ENCODE measurements at places on chromosomes 11 and 22. TPM values are rescaled to one million over a fixed set of nuclear protein-coding genes. Genes with fewer than 3 reads are reported as not detected.

- no peak for DNase-seq
Observed at GRCh38 chr11:66268952-66269905, 790 bp downstream of the RAB1B start.

Gene FAM76B
- total RNA-seq, result 49.7 TPM

DNA sequence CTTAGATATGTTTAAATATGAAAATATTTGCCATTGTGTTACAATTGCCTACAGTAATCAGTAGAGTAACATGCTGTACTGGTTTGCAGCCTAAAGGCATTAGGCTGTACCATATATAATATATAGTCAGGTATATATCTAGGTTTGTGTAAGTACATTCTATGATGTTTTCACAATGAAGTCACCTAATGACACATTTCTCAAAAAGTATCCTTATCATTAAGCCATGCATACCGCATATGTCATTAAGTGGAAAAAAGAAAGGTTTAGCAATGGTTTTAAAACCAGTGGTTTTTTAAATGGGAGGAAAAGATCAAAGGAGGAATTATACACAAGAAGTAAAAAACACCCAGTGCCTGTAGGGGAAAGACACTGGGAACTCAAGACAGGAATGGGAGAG lies 122.7 kb downstream of the RBFOX2 start:
- no peak for DNase-seq

DNA sequence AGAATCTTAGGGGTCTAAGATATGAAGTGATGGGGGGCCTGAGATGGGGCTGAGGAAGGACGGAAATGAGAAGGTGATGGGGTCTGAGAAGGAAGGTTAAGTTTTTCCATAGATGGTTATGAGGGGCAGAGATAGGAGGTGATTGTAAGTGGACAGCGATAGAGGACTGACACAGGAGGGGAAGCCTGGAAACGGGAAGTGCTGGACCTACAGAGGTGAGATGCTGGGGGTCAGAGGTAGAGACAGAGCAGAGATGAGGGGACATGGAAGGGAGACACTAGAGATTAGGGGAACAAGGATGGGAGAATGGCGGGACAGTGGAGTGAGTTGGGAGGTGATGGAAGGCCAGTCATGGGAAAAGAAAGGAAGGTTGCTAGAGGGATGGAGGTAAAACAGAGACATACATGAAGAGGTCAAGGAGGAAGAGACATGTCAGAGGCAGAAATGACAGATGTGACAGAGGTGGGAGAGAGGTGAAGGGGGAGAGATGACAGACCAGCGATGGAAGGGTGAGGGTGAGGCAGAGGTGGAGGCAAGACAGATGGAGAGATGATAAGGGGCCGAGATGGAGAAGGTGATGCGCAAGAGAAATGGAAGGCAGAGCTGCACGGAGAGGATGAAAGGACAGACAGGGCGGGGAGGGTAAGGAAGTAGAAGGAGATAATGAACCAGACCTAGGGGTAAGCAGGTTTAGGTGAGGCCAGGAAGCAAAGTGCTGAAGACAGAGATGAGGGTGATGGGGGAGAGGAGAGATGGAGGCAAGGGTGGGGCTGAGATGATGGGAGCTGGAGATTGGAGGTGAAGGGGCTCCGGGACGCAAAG lies 50.8 kb downstream of the SLC22A12 start:
- no peak for DNase-seq

Gene MAP6
- 0.23 TPM for total RNA-seq

DNA sequence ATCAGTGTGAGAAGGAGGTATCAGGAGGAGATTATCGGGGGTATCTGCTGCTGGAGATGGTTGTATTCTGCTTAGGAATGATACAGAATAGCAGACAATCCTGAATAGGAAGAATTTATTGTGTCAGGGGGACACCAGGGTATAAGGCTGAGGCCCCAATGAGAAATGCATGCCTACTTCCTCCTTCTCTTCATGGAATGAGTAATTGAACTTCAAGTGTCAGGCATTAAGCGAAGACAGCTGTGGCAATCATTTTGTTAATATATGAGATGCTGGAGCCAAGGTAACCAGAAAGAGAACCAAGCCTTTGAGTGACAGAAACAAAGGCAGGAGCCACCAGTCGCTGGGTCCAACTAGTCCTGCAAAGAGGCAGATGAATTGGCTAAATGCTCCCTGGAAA lies 49.1 kb downstream of the KIRREL3 start:
- no peak for DNase-seq

Gene SAA2
- total RNA-seq, result not detected

Gene TRIM49
- not detected for total RNA-seq

Gene SHISAL1
- total RNA-seq, result not detected

GRCh38 chr22:21657360-21658032 lies 8.3 kb upstream of the PPIL2 start:
- DNase-seq, result peak; percentile 80

DNA sequence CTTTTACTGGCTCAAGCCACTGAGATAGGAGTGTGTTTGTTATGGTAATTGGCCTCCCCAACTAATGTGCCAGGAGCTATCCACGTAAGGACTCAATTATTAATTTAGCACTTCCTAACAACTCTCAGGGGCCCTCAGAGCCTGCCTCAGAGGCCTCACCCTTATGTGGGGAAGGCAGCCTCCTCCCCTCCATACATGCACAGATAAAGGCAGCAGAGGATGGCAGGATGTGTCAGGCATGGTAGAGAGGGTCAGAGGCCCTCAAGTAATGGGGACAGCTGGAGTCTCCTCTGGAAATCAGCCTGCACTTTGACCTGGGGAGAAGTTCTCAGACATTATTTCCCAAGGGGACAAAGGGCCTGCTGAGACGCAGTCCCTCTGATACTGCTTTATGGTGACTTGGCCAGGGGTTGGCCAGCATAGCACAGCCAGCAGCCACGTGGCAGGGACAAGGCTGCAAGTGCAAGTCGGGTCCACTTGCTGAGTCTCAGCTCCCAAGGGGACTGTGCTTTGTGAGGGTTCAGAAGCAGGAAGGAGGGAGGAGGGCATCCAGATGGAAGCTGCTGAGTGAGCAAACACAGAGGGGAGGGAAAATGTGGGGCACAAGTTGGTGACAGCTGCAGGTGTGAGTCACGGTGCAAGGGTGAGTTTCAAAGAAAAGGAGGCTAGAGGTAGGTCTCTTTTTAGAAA lies 17.0 kb downstream of the MOGAT2 start:
- no peak for DNase-seq

DNA sequence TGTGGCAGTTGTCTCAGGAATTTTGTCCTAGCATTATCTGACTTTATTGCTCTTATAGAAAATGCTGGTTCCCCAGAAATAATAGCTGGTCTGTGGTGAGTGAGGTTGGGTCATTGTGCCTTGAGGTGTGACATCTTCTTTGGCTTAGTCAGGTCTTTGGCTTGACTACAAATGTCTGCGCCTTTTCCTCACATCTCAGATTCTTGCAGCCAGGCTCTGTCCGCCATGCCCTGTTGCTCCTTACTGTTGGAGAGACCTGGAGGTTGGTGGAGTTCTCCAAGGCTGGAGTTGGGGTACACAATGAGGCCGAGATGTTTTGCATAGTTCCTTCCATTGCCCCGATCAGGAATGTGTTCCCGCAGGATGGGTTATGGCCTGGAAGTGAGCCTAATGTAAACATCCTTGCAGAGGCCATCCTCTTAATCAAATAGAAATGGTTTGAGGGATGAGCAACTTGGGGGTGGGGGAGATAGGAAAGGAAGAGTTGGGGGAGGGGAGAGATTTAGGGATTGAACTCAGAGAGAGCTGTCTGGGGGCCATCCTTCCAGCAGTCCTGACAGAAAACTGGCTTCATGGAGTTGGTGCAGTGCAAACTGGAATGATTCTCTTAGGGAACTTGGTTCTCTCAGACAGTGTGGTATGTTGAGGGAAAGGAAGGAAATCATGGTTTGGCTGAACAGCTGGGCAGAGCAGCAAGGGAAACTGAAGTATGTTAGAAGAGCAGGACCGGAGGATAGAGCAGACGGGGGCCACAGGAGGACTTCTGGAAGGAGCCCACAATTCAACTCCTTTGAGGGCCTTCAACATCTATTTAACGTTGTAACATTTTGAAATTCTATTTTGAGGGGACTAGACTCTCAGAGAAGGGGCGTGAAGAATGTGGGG lies 49.9 kb downstream of the ZBTB16 start:
- no peak for DNase-seq

Measured in activated T-helper 2 cell treated with anti-CD3 and anti-CD28 coated beads, Interferon-gamma antibody, Interleukin-2, Interleukin-4, amounts not matched to agents 10 μg/mL and 5 μg/mL and 100 μg/mL, durations not matched to agents 14 hours and 24 hours and 36 hours (primary cell).